ENCODE measurements at places on chromosomes 5 and 9.

- no peak for DNase-seq
These were observed 443.8 kb upstream of the ST8SIA4 start for GRCh38 chr5:101346906-101347305.

GRCh38 chr9:124020520-124021384, 9.2 kb downstream of the LHX2 start:
- no peak for DNase-seq

DNA sequence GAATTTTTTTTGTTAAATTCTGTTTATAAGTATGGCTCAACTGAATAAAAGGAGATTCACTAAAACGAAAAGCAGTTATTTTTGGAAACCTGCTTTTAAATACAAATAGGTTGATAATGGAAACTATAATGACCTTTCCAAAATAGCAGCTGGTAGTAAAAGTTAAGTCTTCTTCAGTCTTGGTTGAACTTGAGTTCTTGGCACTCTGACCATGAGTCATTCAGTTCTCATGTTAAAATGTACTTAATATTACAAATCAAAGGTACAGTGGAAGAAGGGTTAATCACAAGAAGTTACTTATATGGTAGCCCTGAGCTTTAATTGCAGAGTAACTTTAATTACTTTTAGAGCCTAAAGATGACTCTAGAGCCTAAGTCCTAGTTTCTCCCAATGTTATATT, 62.1 kb downstream of the KLF9 start:
- no peak for DNase-seq

DNA sequence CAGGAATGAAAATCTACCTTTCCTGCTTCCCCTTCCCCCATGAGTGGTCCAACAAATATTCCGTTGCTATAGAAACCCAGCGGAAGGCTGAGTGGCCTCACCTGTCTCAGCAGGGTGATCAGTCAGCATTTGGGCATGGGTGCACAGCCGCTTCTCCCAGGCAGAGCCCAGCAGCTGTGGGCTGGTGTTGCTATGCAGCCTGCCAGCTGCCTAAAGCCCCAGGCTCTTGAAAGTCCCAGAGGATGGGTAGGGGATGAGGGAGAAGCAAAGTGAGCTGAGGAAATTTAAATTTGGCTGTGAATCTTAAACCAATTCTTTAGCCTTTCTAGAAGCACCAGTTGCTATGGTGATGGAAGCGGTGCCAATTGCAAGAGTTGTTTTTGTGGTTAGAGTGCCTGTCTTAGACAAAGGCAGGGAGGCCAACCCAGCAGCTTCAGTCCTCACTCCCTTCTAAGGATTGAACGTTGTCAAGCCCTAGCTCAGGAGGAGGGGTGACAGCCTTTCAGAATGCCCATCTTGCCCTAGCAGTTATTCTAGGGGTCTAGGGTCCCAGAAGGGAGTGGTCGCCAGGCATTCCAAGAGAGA, 151.5 kb upstream of the PITX1 start:
- no peak for DNase-seq

GRCh38 chr9:126481862-126482261, 131.9 kb upstream of the LMX1B start:
- DNase-seq, result no peak

GRCh38 chr5:89840906-89841305, 568.6 kb downstream of the CETN3 start:
- DNase-seq, result no peak

Data from T1000 (cell line).